ENCODE measurements at places on chromosomes 16 and 17.

DNA sequence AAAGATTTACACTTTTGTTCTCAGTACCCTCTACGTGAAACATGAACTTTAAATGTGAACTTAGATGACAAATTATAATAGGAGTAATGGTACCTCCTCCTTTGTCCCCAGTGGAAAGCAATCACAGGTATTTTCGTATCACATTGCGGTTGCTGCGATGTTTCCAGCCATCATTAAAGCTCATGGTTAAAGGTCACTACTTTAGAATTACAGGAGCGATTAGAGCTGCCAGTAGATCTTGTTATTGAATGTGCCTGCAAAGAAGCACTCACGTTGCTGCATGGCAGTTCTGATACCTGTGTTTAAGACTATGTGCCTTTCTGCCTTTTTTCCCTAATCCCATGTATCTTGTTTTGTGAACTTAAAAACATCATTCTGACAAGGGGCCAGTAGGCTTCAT lies 301.0 kb downstream of the CPPED1 start:
- no peak for DNase-seq

DNA sequence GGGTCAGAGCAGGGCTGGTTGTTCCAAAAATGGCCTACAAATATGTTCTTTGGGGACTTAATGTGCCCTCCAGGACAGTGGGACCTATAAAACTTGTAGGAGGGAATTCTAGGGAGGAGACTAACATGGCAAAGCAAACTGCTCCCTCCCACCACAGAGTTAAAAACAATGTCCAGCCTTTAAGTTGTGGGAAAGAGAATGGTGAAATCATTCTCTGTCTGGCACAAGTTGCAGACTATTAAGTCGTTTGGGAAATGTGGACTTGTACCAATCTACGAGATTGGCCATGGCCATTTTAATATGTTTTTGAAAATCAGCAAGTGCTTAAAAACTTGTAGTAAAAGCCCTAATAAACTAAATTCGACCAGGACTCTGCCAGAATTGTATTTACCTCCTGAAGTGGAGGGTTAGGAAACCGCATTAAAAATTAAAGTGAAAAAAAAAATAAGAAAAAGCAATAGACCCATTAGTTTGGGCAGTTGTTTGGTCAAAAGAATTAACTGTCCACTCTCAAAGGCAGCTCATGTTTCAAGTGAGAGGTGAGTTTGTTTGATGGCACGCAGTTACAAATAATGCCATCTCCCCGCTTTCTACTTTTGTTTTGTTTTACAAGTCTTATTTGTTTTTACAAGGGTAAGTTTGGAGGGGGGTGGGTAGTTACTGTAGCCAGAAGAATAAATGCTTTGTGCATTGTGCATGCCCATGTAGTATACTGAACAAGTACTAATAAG lies 32.4 kb downstream of the ANKFN1 start:
- peak; percentile 22 for DNase-seq

DNA sequence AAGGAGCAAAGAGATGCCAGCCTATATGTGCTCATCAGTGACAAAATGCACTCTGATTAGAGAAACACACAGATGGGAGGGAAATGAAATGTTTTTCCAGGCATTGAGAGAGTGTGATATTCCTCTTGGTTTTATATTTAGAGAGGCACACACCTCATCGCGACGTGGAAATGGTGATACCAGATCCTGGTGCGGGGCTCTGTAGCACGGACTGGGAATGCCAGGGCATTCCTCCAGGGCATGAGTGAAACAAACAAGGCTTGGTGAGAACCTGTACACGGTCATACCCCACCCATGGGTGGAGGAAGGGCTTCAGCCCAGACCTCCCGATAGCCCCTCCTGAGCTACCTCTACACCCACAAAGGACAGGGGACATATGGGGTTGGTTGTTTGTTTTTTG lies 280.2 kb downstream of the C16orf95 start:
- DNase-seq = no peak

DNA sequence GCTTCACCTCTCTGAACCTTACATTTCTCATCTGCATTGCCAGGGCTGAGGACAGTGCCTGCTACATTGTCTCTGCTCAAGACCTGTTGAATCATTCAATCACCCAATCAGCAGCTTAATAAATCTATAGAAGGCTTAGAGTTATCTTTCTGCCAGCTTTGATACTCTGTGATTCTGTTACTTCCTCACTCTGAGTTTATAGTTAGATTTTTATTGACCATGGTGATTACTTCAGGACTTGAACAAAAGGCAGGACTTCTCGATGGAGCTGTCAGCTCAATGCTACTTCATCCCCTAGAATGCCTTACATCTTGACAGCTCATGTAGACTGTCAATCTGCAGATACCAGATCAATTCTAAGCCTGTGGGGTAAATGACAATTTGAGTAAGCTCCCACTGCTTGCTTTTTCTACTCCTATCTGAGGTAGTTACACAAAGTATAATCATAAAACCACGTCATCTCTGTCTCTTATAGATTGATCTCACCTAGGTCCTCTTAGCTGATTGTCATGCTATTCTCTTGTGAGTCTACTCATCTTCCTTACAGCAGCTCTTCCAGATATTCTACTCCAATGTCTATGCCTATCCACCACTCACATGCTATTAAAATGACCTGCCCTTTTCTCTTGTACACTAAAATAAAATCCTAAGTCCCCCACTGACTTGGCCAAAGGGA lies 318.3 kb upstream of the CA10 start:
- DNase-seq = no peak

- no peak for DNase-seq
These were observed 172.5 kb downstream of the ZFHX3 start for GRCh38 chr16:72875291-72876031.

DNA sequence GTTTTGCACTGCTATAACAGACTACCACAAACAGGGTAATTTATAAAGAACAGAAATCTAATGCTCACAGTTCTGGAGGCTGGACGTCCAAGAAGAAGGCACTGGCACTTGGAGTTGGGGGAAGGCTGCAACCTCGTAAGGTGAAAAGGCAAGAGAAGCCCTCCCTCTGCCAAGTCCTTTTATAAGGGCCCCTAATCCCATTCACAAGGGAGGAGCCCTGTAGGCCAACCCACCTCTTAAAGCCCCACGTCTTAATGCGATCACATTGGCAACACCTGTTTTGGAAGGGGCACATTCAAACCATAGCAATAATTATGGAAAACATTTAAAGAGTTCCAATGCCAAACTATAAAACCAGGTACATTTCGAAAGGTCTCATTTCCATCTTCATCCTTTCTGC lies 5.2 kb downstream of the PKD1L3 start:
- DNase-seq = no peak

GRCh38 chr17:44219616-44220212 lies at the start of gene UBTF:
TSS of gene UBTF (minus strand) at chr17:44219675. CDS start at chr17:44218229, 1,446 bp downstream.
- DNase-seq = peak; percentile 69

DNA sequence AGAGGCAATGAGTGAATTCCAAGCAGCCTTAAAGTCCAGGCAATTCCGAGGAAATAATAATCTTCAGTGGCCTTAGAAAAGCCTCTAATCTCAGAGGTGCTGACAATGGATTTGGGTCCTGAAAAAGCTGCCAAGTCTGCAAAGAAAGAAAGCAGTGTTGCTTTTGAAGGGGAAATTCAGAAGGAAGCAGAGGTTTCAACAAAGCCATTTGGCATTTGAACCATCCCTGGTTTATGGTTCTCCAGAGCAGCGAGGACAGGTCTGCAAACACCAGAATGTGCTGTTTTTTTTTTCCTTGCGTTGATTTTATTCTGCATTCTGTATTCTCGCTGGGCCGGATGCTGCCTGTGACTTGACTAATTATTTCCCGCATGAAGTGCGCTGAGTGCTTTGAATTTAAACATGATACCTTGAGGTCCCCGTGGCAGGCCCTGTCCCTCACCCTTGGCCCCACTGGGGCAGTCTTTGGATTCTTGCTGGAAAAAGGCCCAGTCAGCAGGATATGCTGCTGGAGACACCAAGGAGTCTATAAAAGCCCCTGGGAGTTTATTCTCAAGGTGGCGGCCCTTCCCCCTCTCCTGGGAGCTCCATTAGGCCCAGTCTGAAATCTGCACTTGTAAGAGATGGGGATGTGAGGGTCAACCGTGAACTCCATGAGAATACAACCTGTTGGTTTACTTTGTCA lies 338.3 kb downstream of the HAPSTR1 start:
- no peak for DNase-seq

GRCh38 chr16:72201387-72201786 lies 29.4 kb upstream of the PMFBP1 start:
- DNase-seq = no peak

GRCh38 chr17:75490173-75490743 lies 25.1 kb downstream of the CASKIN2 start:
- no peak for DNase-seq

GRCh38 chr17:3004150-3004801 lies 59.1 kb downstream of the OR1D5 start:
- DNase-seq = peak; percentile 98

DNA sequence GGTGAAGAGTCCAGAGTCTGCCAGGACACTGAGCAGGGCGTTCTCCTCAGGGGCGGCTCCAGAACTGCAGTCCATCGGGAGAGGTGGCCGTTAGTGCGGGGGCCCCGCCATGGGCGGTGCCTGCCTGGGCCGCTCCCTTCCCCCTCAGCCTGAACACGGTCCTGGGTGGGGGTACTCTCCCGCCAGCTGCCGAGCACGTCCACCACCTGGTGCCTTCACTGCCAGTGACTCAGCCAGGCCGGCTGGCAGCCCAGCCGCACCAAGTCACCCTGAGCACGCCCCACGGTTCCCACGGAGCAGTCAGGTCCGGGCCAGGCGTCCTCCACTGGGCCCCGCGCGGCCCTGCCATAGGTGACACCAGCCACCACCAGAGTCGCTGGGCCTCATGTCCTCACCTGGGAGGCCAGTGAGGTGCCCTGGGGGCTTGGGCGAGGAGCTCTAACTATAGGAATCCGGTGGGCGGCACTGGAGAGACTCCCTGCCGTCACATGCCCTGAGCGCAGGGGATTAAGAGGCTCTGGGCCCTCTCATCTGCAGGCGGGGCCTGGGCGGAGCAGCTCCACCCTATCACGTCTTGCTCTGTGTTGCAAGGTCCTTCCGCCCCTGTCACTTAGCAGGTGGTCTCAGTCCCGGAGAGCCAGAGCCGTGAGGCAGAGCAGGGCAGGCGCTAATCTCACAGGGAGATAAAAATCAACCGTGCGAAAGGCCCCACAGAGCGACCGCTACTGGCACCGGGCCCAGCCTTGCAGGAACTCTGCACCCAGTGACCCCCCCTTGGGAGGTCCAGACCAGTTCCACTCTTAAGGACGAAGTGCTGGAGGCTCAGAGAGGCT lies 14.3 kb downstream of the PIEZO1 start:
- peak; percentile 83 for DNase-seq

DNA sequence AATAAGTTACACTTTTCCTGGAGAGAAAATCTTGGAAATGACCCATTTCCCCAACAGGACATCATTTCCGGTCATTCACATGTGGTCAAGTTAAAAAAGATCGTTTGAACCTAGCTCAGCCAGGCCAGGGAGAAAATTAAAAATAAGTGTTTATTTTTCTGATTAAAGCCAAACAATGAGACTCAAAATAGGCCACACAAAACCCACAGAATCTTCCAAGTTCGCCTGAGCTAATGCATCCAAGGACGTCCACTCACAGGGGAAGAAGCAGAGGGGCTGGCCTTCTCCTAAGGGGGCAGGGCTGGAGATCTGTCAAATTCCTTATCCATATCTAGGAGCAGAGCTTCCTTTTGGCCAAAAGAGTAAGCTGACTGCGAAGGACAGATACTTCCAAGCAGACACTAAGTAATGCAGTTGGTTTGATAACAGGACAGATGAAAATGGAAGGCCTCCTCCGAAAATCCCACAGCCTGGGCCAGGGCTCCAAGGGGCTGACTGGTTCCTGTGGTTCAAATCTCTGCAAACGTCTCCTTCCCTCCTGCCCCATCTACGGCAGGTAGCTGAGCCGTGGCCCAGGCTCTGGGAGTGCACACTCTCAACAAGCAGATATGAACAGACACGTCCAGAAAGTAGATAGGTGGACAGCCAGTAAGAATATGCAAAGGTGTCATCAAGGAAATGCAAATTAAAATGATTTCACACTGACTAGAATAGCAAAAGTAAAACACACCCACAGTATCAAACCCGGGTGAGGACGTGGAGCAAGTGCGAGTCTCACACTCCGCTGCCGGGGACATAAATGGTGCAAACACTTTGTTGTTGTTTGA lies 98.5 kb downstream of the MRM3 start:
- DNase-seq = peak; percentile 76

- DNase-seq = no peak
These were observed 16.1 kb upstream of the KCNJ12 start for GRCh38 chr17:21360048-21360447.

- no peak for DNase-seq
These were observed 1.4 kb downstream of the YPEL3 start for GRCh38 chr16:30094541-30095165.

DNA sequence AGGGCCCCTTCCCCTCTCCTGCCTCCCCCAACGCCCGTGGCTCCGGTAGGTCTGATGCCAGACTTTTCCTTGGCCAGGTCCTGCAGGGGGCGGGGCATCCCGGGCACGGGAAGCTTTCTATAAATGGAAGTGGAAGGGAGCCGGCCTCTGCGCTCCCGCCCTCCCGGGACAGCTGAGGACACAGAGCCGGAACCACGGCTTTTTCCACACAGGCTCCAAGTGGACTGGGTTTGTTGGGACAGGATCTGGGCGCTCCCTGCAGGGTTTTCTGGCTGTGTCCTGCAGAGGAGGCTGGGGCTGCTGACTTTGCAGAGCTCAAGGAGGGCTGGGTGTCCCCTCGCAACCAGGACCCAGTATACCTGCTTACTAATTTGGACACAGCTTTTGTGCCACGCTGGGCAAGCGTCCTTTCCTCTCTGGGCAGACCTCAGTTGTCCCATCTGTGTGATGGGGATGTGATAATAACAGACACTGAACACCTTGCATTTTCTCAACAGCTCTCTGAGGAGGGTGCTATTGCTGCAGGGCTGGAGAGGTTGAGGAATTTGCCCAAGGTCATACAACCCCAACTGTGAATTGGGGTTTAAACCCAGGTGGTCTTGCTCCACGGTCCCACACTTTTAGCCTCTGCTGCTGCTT lies 1.8 kb downstream of the TNS4 start:
- peak; percentile 87 for DNase-seq

GRCh38 chr16:69564845-69565670 lies 708 bp upstream of the NFAT5 start:
- peak; percentile 8 for DNase-seq

DNA sequence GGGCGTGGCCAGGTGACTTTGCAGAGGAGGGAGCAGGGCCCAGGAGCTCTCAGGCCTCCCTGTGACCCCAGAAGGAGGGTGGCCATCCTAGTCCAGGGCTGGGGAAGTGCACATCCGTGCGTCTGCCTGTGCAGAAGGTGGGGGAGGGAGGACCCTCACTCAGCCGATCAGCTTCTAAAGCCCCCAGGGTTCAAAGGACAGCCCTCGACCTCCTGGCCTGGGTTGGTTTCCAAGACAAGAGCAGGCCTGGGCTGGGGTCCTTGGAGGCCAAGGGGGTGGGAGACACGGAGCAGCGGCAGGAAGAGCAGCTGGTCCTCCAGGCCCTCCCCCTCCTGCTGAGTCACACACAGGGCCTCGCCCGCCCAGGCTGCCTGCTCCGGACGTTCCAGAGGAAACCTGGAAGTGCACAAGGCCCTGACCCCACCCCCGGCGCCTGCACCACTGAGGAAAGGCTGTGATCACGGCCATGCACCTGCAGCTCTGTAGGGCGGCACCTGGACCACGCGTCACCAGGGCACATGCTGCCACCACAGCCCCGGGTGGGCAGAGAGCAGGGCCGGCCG lies 67.1 kb upstream of the ZNF469 start:
- peak; percentile 91 for DNase-seq

GRCh38 chr16:68991075-68991474 lies 114.4 kb upstream of the HAS3 start:
- DNase-seq = no peak

Data from lung microvascular endothelial cell (primary cell).